ENCODE measurements at places on chromosomes 5 and 9.
A peak's percentile ranks its signal among the peaks of the same experiment; 100 is the strongest.

- DNase-seq: no peak
Observed at GRCh38 chr5:43370352-43370751, 41.8 kb downstream of the CCL28 start.

GRCh38 chr5:150615141-150615699 lies 25.2 kb upstream of the SYNPO start:
- no peak for DNase-seq

- DNase-seq: no peak
Observed at GRCh38 chr5:122077366-122078115, 518 bp downstream of the LOX start.

GRCh38 chr5:12392246-12392645 lies 488.0 kb upstream of the CTNND2 start:
- DNase-seq: no peak

DNA sequence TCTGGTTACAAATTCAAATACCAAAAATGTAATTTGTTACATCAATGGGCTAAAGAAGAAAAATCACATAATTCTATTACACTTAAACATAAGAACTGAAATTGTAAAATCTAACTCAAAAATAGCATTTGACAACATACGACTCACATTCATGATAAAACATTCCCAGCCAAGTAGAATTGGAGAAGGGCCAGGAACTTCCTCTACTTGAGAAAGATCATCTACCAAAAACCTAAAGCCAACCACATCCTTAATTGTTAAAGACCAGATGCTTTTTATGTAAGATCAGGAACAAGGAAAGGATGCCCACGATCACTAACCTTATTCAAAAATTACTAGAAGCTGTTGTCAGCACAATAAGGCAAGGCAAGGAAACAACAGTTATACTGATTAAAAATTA lies 1819.8 kb upstream of the C9orf72 start:
- DNase-seq: no peak

GRCh38 chr9:101601904-101602765 lies 7.4 kb upstream of the PPP3R2 start:
- DNase-seq: peak; percentile 13

GRCh38 chr9:97556036-97556720 lies 54.7 kb downstream of the TMOD1 start:
- DNase-seq: no peak

DNA sequence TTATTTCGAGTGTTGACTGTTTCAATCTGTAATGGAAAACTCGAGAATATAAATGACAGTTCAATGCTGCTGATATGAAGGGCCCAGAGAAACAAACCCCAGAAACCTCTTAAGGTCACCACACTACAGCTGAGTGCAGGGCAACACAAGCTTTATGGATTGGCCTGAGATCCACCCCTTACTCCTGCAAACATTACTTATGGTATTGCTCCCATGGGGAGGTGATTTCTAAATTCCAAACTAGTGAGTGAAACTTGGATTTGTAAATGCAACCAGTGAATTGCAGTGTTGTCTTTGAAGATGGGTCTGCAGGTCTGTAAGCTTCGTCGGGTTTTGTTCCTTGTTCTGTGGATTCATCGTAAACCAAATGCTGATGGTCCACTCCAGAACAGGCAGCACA lies 85.4 kb downstream of the NTRK2 start:
- no peak for DNase-seq

DNA sequence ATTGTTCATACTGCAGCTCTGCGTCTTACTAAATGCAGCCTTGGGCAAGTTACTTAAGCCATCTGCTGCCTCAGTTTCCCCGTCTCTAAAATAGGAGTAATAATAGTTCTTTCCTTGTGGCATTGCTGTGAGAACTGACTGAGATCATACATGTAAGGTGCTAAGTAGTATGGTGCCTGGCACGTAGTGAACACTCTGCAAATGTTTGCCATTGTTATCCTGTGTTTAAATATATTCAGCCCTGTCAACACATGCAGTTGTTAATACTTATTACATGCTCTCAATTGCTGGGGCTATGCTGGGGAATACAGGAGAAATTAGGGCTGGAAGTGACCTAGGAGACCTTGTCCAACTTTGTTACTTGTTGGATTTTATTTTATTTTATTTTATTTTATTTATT lies 105.2 kb upstream of the RAI14 start:
- no peak for DNase-seq

- DNase-seq: no peak
Observed at GRCh38 chr5:115241881-115242642, 20.6 kb downstream of the PGGT1B start.

- DNase-seq: no peak
Observed at GRCh38 chr9:134971196-134971595, 53.5 kb upstream of the FCN1 start.

- no peak for DNase-seq
Observed at GRCh38 chr9:132721661-132722060, 51.4 kb downstream of the GTF3C4 start.

- no peak for DNase-seq
Observed at GRCh38 chr9:116101516-116101915, 52.1 kb upstream of the PAPPA start.

- no peak for DNase-seq
Observed at GRCh38 chr5:13412040-13412595, 532.4 kb downstream of the DNAH5 start.

- DNase-seq: no peak
Observed at GRCh38 chr9:28730111-28730510, 1156.8 kb upstream of the C9orf72 start.

- no peak for DNase-seq
Observed at GRCh38 chr9:100989731-100990130, 38.8 kb upstream of the PLPPR1 start.

- DNase-seq: no peak
Observed at GRCh38 chr5:167402671-167403070, 888.8 kb upstream of the WWC1 start.

DNA sequence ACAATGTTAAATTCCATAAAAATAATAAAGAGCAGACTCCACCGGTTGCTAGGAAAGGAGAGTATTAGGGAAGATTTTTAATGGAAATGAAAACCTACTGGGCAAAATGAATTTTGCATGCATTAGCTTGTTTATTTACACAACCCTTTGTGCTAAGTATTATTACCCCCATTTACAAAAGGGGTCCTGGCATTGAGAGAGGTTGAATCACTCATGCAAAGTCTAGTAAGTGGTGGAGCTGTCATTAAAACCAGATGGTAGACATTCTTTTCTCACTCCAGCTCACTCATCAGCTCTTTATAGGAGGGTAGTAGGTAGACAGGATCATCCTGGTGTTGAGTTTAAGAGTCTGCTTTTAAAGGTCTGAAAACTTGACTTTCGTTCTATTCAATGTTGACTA lies 395.1 kb downstream of the PLK2 start:
- no peak for DNase-seq

DNA sequence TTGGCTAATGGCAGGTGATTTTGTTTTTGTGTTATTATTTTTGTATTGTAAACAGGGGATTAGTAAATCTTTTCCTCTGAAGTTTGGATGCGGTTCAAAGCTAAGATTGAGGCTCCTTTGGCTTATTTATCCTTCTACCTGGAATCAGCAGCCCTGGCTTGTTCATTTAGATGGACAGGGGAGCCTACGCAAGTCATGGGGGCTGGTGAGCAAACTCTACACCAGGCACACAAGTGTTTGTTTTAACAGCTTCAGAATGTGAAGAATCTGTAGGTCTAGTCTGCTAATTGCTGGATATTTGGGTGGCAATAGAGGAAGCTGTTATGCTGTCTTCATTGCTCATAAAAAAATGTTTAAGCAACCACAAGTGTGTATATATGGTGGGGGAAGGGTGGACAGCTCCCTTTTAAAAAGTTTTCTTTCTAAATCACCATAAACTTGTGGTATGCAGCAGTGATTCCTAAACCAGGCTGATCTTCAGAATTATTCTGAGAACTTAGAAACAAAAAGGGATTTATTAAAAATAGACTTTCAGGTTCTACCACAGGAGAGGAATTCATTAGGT lies 20.7 kb downstream of the ZNF462 start:
- no peak for DNase-seq

DNA sequence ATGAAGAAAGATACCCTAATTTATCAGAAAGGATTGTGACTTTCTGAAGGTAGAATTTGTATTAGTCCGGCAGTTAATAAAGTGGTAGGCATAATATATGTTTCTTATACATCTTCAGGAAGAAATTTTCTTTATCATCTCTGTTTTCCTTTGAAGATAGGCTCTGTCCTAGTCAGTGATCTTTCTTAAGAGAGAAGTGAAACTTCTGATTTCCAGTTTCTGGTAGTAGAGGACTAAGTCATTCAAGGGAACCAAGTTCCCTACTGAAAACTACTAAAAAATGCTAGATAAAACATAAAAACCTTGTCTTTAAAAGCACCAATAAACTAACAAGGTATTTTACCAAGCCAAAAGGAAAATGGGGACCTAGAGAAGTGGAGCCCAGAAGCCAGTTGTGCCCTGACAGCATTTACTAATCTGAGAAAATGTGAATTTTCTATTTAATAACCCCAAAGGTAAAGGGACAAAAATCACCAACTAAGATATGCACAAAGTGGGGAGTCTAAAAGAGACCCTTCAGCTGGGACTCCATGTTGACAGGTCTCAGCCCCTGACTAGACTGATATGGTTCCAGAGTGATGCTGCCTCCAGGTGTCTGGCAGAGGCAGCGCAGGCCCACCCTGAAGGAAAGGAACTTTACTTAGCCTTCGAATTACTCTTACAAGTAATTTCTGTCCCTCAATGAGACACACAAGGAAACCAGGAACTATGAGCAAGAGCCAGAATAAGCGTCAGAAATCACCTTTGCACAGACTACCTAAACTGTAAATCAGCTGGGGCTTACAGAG lies 72.7 kb downstream of the FAM78A start:
- peak; percentile 6 for DNase-seq

DNA sequence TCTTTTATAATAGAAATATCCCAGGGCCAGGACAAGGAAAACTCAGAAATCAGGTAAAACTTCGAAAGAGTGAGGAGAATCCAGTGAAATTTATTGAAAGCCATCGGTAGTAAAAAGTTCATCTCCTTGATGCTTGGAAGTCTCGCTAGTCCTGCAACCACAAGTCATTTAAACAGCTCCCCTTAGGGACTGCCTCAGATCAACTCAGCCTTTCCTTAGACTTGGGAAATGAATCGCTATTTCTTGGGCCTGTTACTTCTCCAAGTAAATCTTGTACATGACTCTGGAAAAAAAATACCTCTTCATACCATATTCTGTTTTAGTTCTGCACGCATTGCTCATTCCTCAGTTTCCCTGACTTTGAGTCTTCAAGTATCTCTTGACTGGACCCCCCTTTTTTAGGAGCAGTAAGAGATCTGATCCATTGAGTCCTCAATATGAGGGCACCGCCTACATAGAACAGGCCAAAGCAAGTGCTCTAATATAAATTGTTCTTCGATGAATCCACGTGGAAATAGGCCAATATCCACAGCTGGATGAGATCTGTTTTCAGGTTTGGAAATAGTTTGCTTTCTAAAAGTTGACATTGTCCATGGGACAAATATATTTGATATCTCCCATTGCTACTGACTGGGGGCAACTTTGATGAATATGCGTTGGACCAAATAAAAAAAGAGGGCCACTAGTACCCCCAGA lies 114.2 kb downstream of the PRDM6 start:
- DNase-seq: no peak

- no peak for DNase-seq
Observed at GRCh38 chr9:137760426-137760825, 117.2 kb upstream of the CACNA1B start.

Measured in CD4-positive, alpha-beta T cell treated with Interleukin-17A for 4 hours (primary cell).